ENCODE measurements at places on chromosomes 11 and 22.
A peak's percentile ranks its signal among the peaks of the same experiment; 100 is the strongest.

DNA sequence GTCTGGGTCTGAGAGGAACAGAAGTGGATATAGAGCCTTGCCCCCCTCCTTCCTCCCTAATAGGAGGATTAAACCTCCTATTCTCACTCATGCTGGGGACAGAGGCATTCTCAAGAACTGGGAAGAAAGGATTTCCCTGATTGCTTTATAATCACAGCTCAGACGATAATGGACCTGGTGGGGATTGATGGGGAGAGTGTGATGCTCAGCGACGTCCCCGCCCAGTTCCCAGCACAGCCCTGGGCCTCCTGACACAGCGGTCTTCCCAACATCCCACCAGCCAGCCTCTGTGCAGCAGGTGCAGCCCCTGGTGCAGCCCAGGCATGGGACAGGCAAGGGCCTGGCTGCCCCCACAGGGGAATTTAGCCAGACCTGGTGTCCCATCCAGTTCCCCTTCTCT lies 28.4 kb downstream of the TRIM29 start:
- DNase-seq, result no peak

DNA sequence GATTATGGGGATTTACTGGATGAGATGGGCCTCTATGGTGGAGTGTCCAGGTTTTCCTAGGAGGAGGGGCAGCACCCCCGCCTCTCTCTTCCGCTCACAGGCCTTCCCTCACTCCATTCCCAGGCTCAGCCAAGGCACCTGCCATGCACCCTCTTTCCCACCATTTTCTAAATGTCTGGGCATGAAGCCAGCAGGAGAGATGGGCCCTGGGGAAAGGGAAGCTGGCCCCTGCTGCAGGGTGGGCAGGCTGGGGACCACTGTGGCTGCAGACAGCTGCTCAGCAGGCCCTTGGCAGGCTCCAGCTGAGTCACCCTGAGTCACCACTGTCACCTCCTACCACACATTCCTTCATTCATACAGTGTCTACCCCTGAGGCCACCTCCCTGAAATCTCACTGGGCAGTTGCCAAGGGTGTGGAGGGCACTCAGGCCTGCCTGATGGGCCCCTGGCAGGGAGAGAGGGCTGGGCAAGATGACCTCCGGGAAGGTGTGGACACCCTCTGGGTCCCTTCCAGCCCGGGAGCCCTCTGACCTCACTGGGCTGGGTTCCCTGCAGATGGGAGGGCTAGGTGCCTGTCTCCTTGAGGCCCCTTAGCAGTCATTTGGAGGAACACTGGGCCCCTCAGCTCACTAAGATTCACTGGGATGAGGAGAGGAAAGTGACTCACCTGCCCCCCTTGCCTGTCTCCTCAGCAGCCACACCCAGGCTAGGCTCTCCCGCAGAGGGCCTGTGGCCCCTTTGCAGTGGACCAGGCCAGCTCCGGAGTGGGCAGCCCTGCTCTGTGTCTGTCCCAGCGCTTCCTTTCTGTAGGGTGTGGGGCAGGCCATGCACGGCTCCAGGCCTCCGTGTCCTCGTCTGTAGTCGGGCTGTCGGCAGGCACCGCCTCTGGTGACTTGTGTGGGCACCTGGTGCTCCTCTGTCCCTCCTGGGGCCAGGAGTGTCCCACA lies 7.8 kb downstream of the MYEOV start:
- DNase-seq, result peak; percentile 78

DNA sequence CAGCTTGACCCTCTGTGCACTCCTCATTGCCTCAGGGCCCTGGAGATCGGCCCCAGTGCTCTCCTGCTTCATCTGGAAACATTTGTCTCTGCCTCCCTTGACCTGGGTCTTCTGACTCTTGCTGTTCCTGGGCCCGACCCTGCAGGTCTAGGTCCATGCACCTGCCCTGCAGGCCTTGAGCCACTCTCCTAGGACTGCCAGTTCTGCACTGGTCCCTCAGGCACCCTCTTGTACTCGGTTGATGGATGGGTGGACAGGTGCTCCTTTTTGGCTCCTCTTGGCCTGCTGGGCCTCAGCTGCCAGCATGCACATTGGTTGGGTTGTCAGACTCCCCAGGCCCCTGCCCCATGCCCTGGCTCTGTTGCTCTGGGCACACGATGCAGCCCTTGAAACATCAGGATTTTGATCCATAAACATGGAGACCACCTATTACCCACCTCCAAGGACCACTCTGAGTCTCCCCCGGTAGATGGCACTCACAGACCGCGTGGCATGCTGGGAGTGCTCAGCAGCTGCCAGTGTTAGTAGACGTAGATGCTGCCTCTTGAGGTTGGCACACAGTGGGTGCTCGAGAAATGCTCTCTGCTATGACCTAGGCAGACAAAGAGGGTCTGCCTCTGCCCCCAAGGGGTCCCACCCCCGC lies 20.2 kb upstream of the ACR start:
- no peak for DNase-seq

DNA sequence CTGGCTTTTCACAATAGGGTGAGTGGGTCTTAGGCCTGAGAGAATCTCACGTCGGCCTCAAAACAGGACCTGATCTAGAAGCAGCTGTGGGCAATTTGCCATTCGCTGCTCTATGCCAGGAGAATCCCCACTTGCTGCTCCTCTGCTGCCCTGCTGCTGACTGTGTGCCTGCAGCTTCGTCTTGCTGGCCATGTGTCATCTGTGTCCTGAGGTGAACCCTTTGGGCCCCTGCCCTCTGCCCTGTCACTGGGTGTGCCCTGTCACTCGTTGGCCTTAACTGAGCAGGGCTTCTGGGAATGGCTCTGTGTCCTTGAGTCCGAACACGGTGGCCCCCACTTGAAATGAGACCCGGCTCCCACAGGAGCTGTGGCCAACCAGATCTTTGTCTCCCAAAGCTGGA lies 6.2 kb downstream of the NAA40 start:
- peak; percentile 55 for DNase-seq

DNA sequence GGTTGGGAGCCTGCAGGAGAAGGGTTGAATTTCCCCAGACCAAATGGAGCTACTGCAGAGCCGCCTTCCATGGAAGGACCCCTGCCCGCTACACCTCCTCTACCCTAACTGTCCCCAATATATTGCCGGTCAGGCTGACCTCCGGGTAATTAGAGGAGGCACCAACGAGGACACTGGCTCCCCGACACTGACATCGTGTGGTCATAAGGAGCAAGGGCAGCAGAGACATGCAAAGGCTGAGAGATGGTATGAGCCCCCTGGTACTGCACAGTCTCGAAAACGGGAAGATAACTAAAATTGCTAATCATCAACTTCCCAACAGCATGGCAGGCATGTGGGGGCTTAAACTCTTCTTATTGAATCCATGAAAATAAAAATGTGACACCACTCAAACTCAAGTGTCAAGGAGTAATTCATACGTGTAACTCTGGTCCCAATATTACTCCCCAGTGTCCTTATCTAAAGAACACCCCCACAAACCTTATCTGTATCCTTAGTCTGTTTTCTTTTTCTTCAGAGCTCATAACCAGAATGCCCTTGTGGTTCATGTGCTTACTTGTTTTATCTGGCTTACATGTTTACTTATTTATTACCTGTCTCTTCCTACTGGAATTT lies 4.4 kb downstream of the CAVIN3 start:
- DNase-seq, result peak; percentile 82

GRCh38 chr11:134578807-134579723 lies 167.0 kb upstream of the B3GAT1 start:
- DNase-seq, result no peak
